ENCODE measurements at places on chromosomes 1 and 21.

DNA sequence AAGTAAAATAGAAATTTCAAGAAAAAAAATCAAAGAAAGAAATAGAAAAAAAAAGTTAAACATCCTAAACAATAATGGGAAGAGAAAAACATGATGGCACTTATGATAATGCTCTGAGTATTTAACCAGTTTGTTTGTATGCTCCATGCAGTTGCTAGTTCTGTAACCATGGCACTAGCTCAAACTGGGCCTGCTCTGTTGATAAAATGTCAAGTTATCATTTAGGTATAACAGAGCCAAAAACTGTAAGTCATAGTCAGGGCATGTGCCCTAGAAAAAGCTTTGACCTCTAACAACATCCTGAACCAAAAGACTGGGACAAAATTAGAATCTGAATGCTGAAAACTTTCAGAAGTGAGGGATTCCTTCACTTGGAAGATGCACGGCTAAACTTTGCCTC lies 148.9 kb downstream of the KCNT2 start:
- DNase-seq, result no peak

GRCh38 chr1:151819227-151819835 lies 12.3 kb downstream of the RORC start:
- no peak for DNase-seq

GRCh38 chr1:22418933-22419382 lies 32.7 kb upstream of the ZBTB40 start:
- DNase-seq, result no peak

DNA sequence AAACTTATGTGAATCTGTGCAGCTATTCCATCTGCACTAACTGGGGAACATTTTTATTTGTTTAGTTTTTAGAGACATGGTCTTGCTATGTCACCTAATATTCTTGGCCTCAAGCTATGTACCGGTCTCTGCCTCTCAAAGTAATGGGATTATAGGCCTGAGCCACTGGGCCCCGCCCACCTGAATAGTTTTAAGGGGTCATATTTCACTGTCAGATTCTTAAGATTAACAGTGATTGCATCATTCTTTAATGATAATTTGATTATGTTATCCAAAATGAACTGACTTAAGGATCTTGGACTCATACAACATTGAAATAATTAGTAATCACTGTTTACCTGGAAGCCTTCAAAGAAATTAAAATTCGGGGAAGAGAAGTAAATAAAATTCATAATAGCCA lies 12.6 kb upstream of the KLF18 start:
- no peak for DNase-seq

GRCh38 chr1:208012721-208013120 lies 101.8 kb upstream of the CD34 start:
- no peak for DNase-seq

- no peak for DNase-seq
Measured at GRCh38 chr1:207857447-207857846, 53.5 kb downstream of the CD34 start.

All from stimulated activated CD8-positive, alpha-beta memory T cell treated with anti-CD3 and anti-CD28 coated beads, Interleukin-12 subunit alpha, Interleukin-12 subunit beta, amount 100 ng/mL, for 1 hour (primary cell).